ENCODE measurements at places on chromosomes 2 and 18.

- no peak for DNase-seq
Measured at GRCh38 chr2:154709215-154709614, 10.7 kb downstream of the KCNJ3 start.

DNA sequence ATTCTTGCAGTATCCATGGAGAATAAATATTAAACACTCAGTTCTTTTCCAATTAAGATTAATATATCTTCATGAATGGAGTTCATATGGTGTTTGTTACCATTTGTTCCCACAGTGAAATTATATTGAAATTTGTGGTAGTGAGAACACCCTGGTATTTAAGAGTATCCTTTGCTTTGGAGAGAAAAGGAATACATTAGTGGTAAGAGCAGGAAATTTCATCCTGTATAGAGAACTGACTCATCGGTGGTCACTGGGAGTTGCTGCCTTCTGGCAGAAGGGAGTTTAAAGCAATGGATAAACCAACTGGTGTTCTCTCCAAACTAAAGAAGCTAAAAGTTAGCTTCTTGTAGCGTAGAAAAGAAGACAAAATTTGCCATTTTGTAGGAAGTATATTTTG, 107.3 kb downstream of the MYO1B start:
- no peak for DNase-seq

DNA sequence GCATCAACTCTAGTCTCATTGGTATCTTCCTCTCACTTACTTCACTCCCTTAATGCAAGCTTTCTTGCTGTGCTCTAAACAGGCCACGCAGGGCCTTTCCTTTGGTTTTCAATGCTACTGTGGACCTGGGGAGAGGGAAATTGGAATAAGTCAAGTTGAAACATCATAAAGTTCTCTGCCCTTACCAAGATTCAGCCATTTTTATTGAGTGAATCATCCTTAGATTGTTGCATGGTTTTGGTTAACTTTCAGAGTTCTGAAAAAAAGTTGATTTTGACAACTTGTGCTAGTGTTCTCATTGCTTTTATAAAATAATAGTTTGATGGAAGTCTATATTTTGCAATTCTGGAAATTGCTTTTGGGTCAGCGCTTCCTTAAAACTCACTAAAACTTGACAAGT, 852.8 kb upstream of the ACVR2A start:
- DNase-seq = no peak

- no peak for DNase-seq
Measured at GRCh38 chr2:215619022-215619958, 183.4 kb upstream of the FN1 start.

DNA sequence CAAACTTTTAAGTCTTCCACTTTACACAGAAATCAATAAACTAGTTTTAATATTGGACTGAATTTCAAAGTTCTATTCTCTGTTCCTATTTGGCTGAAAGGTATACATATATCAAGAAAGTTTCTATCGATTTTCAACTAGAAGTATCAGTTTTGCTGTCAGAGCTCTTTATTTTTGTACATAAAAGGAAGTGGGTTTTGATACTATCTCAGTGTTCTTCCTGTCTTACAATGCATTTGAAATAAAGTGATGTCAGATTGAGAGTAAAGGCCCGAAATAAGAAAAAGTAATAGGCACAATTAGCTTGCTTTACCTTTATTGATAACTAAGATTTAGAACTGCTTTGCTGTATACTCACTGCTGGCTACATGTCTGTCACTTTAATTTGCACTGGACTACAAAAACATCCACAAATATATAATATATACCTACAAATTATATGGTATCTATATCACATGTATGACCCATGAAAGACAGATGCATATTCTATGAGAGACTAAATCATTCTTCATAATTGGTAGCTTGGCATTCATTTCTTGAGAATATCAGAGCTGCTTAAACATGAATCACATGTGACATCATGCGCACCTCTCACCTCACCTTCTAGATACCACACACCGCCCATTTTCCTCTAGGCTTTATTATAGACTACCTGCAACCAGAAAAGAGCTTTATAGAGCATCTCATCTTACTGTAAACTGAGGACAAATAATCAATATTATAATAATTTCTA, 83.6 kb downstream of the ASXL2 start:
- peak; percentile 52 for DNase-seq

DNA sequence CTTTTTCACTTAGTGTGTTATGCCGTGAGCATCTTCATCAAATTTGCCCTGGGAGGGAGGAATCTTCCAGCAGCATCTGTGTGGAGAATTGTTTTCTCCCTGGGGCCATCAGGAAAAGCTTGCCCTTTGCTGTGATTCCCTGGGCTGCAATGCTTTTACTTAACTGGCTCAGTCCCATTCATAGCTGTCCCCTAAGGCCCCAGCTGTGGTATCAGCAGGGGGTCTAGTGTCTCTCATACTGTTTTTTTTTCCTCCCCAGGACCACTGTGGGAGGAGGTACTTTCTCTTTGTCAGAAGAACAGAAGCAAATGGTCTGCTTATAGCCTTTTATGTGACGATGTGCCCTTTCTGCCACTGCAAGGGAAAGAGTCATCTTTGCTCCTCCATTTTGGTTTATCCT, 176.8 kb upstream of the CELF4 start:
- no peak for DNase-seq

- no peak for DNase-seq
Measured at GRCh38 chr2:11865378-11865777, 118.9 kb downstream of the LPIN1 start.

- DNase-seq = peak; percentile 42
Measured at GRCh38 chr2:112048887-112049286, 6.2 kb upstream of the TMEM87B start.

GRCh38 chr18:39344487-39344886, 1778.9 kb upstream of the CELF4 start:
- no peak for DNase-seq

GRCh38 chr18:24386681-24387080, 10.9 kb downstream of the OSBPL1A start:
- no peak for DNase-seq

GRCh38 chr2:189379731-189380261, 61.5 kb upstream of the WDR75 start:
- no peak for DNase-seq

DNA sequence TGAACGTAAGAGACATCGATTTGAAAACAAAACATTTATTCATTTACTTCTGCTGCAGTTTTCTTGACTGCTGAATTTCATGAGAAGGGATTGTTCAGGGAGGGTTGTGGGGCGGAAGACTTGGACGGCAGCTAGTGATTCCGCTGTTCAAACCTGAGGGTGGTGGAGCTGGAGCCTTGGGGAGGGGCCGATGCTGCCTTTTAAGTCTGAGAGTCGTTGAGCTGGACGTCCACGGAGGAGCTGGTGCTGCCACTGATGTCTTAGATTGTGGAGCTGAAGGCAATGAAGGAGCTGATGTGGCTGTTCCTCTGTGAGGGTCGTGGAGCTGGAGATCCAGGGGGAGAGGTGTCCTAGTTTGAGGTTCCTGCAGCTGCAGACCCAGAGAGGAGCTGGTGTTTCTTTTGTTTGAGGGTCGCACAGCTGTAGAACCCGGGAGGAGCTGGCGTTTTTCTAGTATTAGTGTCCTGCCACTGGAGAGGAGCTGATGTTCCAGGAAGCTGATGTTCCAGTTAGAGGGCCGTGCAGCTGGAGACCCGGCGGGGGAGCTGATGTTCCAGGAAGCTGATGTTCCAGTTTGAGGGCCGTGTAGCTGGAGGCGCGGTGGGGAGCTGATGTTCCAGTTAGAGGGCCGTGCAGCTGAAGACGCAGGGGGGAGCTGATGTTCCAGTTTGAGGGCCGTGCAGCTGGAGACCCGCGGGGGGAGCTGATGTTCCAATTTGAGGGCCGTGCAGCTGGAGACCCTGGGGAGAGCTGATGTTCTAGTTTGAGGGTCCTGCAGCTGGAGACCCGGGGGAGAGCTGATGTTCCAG, 150.9 kb downstream of the RTP5 start:
- no peak for DNase-seq

DNA sequence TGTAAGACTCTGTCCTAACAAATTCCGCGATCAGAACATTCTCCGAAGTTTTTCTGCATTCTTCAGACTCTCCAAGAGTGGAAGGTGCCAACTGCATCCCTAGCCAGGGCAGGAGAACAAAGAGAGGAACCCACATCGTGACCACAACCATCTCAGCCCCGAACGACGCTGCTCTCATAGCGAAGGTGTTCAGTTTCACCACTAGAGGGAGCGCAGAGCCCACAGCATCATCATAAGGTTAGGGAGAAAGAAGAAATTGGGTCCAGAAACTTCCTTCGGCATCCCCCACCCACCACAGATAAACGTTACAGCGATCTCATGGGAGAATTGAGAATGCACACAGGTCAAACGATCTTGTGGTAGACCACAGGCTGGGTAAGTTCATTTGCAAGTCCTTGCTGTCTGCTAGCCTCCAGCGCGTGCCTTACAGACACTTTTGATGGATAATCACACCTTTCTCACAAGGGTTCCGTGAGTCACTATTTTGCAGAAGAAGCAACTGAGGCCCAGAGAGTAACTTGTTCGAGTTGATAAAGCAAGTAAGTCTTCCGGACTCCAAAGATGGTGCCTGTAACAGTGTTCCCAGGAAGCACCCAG, 53.7 kb upstream of the ARL4C start:
- peak; percentile 77 for DNase-seq

DNA sequence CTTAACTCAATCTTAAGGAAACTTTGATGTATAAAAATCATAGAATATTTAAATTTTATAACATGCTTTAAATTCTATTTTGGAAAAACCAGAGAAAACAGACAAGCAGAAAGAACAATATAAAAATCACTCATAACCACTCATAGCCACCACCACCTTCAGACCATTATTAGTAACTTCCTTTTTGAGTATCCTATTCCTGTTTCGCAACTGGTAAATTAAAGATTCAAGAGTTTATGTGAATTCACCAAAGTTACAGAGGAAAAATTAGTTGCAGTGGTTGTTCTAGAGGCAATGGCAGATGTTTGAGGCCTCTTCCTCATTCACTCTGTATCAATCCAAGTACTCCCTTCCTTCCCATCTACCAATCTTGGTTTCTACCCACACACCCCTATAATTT, 49.3 kb upstream of the PROKR1 start:
- DNase-seq = no peak

GRCh38 chr2:24073816-24074215, 2.3 kb downstream of the SF3B6 start:
- DNase-seq = no peak
